ENCODE measurements at places on chromosomes 13 and 19.

- no peak for DNase-seq
Measured at GRCh38 chr19:50478901-50479715, 2.5 kb upstream of the GARIN5A start.

DNA sequence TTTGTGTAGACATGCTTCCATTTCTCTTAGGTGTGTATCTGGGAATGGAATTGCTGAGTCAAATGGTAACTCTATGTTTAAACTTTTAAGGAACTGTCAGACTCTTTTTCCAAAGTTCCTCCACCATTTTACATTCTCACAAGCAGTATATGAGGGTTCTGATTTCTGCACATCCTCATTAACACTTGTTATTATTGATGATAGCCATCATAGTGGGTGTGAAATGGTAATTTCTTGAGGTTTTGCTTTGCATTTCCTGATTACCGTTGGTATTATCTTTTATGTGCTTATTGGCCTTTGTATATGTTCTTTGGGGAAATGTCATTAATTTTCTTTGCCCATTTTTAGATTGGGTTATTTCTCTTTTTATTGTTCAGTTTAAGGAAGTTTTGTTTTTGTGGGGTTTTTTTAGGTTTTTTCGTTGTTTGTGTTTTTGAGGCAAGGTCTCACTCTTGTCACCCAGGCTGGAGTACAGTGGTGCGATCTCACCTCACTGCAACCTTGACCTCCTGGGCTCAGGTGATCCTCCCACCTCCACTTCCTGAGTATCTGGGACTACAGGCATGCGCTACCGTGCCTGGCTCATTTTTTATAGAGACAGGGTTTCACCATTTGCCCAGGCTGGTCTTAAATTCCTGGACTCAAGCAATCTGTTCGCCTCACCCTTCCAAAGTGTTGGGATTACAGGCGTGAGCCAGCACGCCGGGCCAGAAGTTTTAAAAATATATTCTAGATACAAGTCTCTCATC, 34.3 kb downstream of the NAA16 start:
- no peak for DNase-seq

DNA sequence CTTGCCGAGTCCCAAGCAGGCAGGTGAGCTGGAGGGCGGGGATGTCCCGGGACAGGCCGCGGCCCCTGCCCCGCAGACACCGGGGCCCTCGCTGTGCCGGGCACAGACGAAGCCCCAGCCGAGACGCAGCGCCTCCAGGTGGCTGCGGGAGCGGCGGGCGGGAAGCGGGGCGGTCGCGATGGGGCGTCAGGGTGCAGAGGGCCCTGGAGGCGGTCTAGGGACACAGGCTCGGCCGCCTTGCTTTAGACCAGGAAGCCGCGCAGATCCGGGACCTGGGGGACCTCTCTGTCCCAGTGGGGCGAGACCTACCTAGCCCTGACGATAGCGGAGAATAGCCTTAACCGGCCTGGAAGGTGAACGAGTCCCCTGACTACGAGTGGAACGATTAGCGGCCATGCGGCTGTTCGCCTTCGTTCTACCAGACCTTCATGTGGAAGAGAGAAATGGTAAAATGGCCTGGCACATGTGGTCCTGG, 4.2 kb upstream of the ZNF564 start:
- no peak for DNase-seq

GRCh38 chr13:44305917-44306370, 67.7 kb upstream of the SERP2 start:
- no peak for DNase-seq

DNA sequence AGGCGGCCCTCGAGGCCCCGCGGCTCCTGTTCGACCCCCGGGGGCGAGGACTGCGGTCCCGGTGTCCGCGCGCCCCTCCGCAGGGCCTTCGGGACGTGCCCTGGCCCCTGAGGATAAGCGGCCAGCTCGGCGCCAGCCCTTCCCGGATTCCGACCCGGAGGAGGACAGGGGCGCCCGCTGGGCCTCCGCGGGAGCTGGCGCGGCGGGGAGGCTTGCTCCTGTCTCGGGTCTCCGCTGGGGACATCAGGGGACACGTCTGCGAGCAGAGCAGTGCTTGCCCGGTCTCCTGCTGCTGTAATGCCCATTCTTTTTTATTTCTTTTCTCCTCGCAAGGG, 829 bp downstream of the B3GLCT start:
- no peak for DNase-seq

DNA sequence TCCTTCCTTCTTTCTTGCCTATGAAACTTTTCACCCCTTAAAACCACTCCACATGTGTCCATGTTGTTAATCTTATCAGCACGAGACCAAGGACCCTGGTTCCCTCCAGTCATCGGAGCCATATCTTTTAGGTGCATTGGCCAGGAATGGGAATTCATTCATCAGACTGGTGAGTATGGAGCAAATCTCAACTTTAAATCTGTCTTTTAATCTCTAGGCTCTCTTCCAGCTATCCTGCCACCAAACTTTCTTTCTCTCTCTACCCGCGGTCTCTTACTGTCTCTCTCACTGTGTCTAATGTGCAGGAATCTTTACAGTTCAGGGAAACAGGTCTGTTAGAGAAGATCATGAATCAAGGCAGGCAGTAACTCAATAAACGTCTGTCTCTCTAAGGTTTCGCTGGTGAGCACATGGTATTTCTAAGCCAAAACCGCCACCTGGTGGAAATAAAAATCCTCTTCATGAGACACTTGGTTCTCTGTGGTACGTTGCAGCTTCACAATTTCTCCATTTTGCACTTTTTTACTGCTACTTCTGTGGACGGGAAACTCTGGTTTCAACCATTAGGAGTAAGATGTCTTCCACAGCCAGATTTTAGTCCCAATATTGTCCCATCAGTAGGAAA, 16.1 kb downstream of the LGALS16 start:
- DNase-seq = peak; percentile 21

DNA sequence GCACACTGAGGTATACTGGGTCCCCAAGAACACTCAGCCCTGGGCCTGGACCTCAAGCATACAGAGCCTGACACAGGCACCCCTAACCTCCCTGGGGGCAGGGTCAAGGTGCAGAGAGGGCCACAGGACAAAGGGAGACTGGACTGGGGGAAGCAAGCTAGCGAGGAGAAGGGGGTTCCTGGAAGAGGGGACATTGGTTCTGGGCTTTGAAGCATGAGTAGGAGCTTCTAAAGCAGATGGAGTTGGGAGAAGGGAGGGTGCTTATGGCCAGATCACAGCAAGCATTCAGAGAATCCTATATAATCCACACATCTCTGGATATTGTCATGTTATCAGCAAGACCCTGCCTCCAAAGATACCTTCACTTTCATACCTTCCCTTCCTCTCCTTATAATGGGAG, 3.2 kb downstream of the CIB3 start:
- no peak for DNase-seq

DNA sequence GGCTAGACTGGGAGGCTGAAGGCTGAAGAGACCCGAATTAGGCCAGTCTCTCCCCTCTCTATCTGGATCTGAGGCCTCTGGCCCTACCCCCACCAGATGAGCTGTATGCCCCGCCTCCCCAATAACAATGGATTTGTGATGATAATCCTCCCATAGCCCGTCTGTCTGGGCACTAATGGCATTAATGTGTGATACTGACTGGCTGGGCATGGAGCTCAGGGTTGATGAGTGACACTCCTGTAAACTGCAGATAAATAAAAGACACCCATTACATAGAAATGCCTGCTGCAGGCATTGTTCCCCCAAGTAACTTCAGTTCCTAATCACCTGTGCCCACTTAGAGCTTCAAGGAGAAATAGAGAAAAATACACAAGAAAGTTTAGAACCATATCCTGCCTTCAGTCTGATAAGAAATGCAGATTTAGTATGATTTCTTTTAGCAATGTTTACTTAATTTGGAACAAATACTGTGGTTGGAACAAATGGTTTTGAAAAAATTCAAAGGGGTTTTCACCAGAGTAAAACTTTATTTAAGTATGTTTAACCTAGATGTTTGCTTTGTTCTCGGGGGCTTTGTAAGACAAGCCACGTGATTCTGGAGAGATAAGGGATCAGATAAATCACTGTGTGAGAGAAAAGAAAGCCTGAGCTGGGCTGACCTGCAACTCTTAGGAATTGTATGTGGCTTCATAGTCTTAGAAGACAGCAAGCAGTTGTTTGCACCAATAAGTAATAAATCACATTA, 60.3 kb downstream of the TNFRSF19 start:
- no peak for DNase-seq

GRCh38 chr13:73158851-73159250, 100.0 kb downstream of the KLF5 start:
- DNase-seq = no peak

- DNase-seq = no peak
Measured at GRCh38 chr19:10102787-10103236, 334 bp upstream of the ANGPTL6 start.

GRCh38 chr19:53980539-53981375, 10.7 kb upstream of the CACNG6 start:
- no peak for DNase-seq

DNA sequence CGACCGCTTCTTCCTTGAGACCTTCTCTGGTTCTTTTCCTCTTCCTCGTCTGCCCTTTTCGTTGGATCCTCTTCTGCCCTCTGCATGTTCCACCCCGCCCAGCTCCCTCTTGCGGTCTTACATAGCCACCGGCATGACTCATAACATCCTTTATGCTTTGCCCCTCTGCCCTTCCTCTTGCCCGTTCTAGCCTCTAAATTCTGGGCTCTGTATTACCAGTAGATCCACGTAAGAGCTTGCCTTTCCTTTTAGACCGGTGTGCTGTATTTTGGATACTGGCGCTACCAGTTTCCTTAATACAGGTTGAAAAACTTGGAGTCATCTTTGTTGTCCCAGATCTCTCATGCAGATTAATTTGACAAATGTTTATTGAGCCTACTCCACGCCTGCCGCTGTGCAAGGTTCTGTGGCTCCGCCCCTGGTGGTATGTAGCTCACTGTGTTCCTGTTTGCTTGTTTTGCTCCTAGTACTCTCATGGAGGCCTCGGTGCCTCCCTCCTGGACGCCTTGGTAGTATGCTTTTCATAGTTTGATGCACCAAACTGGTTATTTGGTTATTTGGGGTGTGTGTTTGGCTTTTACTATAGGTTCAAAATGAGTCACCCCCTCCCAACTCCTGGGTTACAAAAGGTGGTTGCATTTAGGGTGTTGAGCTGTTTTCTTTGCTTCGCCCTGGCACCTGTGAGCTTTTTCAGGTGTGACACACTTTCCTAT, 1.7 kb downstream of the GTF3A start:
- no peak for DNase-seq

DNA sequence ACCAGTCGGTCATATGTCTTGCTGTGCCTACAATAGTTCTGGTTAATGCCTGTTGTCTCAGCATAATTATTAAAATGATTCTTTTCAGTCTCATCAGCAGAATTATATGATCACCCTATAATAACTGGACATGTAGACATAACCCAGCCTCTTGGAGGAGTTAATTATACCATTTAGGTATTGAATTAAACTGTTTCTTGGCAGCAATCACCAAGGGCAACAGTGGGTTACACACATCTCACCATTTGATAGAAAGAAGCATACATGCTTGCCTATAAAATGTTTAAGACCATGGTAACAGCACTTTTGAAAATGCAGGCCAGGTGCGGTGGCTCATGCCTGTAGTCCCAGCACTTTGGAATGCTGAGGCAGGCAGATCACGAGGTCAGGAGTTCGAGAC, 184.6 kb downstream of the RGCC start:
- DNase-seq = no peak

GRCh38 chr13:79226938-79227337, 179.1 kb downstream of the RBM26 start:
- no peak for DNase-seq

DNA sequence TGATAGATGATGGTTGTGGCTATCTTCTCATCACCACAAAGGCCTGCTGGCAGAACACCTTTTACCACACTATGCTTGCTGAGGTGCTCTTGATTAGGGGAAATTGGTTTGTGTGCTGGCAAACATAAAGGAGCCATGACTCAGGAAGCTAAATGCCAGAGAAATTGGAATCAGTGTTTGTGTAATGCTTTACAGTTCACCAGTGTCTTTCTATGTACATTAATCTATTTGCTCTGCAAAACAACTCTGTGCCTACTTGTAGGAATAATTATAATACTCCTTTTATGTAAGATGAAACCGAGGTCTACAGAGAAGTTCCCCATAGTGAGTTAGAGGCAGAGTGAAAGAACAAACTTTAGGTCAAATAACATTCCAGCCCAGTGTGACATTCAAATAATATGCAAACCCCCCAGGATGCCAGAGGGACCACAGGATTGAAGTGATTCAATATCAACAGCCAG, 390.5 kb upstream of the HTR2A start:
- DNase-seq = no peak

GRCh38 chr13:111396457-111396856, 76.0 kb downstream of the TEX29 start:
- DNase-seq = no peak

Measured in urinary bladder (tissue), 4 donors.